ENCODE measurements at places on chromosomes 5 and 9. TPM values are rescaled to one million over a fixed set of nuclear protein-coding genes. Genes with fewer than 3 reads are reported as not detected.
A peak's percentile ranks its signal among the peaks of the same experiment; 100 is the strongest.

DNA sequence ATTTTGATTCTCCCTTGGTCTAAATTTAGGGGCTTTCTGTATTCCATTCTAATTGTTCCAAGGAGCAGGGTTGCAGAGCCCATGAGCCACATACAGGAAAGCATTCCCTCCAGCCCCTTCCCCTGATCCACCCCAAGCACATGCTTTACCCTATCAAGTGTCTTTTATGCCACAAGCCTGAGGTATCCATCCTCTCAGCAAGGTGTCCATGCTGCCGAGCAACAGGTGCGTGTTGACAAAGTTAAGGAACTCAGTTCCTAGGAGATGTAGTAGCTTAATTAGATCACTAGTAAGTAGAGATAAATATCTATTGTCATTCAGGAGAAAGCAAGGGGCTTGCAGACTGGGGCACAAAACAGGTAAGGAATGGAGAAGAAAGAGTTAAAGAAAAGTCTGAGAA, 57.8 kb downstream of the FEM1C start:
- no peak for DNase-seq

DNA sequence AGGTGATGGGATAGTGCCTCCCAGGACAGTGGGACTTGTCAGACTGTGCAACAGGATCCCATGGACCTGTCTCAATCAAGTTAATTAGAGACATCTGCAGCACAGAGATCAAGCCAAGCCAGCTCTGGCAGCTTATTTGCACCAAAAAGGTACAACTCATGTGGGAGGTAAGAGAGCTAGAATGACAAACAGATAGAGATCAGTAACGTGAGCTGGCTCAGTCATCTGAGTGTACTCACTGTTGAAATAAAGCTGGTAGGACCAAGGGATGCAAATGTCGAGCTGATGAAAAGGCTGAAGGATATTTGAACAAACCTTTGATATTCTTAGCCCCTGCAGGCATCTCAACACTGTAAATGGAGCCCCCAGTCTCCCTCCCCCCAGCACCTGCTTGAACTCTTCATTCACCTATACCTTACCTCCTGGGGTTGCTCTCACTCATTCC, 198.1 kb downstream of the EFNA5 start:
- no peak for DNase-seq

DNA sequence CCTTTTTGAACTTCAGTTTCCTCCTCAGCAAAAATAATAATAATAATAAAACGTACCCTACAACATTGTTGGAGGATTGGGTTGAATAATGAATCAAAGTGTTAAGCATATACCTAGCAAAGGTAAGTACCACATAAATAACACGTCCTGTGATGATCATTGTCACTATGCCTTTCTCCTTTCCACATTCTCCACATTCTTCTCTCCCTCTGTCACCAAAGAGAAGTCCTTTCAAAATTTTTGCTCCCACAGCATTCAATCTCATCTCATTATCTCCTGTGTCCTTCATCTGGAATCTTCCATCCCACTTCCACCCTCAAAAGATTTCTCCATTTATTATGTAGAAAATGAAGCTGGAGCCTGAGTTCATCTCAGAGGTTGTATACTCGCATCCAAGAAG, 7.2 kb upstream of the ALDOB start:
- no peak for DNase-seq

- DNase-seq: no peak
These were observed 454.3 kb downstream of the KDM4C start for GRCh38 chr9:7212101-7212500.

- no peak for DNase-seq
These were observed 296.5 kb upstream of the DMAC1 start for GRCh38 chr9:8096091-8096490.

DNA sequence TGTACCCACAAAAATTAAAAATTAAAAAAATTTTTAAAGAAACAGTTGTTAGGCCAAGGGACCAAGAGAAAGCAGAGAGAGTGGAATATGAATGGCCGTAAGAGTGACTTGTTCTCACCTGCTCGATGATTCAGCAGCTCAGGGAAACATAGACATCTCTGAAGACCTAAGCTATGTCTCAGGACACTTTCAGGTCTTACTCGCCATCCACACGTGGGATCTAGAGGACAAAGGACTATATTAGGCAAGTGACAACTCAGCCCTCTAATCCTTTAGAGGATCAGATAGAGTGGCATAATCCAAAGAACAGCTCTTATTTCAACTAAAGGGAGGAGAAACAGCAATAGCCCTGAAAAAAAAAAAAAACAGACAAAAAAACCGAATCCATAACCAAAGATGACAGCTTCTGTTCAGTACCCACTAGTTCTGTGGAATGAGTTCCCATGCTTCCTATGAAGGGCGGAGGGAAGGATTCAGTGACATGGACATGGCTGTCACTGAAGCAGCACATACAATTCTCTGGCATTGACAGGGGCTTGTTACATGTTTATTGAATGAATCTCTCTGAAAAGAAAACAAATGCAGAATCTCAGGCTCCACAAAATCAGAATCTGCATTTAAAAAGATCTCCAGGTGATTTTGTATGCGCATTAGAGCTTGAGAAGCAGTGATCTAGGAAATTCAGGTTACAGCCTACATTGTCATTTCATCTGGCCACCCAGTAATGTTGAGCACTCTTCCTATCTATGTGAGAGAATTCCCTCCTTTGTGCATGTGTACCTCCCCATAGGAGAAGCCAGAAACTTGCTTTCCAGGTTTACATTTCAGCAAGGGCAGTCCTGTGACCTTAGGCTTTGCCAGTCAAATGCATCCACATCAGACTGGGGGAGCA, 96.0 kb downstream of the KIAA1958 start:
- no peak for DNase-seq

DNA sequence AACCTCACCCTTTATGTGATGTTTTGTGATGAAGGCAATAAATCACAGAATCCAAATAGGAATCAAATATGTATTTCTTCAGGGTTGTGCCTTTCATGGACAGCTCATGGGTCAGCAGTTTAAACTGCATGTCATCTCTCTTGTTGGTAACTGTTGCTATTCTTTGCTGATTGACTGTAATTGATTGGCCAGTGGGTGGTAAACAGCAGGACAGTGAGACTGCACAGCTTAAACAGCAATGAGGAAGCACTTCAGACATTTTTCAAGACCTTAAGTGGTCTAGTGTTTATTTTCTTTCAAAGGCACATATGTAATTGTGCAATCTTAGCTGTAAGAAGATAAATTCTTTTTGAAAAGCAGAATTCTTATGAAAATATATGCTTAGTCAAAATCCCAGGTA, 260.5 kb downstream of the COX7C start:
- DNase-seq: no peak

GRCh38 chr9:35776018-35776417, 15.4 kb upstream of the NPR2 start:
- no peak for DNase-seq

DNA sequence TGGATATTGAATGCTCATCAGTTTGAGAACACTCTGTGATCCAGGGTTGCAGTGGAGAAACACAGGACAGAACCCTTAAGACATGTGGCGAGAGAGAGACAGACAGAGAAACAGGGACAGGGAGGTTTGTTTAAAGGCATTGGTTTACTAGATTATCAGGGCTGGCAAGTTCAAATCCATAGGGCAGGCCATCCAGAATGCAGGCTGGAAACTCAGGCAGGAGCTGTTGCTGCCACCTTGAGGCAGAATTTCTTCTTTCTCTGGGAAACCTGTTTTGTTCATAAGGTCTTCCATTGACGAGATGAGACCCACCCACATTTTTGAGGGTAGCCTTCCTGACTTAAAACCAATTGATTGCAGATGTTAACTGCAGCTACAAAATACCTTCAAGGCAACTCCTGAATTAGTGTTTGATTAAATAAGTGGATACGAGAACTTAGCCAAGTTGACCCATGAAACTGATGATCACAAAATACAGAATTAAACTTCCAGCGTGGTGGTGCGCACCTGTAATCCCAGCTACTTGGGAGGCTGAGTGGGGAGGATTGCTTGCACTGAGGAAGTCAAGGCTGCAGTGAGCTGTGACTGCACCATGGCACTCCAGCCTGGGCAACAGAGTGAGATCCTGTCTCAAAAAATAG, 55.9 kb downstream of the NSUN2 start:
- peak; percentile 44 for DNase-seq

- DNase-seq: no peak
These were observed 3.7 kb upstream of the DOLPP1 start for GRCh38 chr9:129077236-129077635.

- no peak for DNase-seq
These were observed 48.2 kb upstream of the ANGPTL2 start for GRCh38 chr9:127170652-127171051.

DNA sequence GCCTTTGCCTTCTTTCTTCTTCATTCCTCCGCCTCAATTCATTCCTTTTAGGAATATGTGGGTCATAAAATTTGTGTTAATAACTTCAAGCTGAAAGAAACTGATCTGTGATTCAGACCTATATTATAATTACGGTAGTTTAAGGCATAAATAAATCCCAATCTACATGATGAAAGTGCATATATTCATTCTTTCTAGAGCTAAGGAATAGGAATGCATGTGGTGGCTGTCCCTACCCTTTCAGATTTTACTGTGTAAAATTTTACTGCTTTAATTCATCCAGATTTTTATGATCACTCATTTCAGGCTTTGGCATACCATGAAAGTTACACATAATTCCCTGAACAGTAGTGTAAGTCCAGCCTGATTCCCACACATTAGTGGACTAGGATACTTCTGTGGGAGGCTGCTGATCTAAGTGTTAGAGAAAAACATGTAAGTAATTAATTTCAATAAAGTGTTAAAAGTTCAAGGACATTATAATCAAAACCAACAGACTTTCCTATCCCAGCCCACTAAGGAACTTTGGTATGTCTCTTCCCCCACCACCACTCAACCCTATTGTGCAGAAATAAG, 83.1 kb downstream of the HINT1 start:
- DNase-seq: no peak

DNA sequence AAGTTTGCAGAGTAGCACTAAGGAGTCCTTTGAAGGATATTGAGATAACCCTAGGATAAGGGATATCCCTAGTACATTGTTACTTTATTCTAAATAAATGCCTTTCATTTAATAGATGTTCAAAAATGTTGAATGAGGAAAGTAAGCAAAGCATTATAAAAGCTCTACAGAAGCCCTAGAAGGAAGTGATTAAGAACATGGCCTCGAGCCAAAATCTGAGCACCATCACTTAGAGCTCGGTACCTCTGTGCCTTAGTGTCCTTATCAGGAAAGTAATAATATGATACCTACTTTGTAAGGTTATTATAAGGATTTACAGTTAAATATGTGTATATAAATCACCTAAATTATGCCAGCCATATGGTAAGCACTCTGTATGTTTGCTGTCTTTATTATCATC, 242.6 kb downstream of the KIAA0825 start:
- no peak for DNase-seq

DNA sequence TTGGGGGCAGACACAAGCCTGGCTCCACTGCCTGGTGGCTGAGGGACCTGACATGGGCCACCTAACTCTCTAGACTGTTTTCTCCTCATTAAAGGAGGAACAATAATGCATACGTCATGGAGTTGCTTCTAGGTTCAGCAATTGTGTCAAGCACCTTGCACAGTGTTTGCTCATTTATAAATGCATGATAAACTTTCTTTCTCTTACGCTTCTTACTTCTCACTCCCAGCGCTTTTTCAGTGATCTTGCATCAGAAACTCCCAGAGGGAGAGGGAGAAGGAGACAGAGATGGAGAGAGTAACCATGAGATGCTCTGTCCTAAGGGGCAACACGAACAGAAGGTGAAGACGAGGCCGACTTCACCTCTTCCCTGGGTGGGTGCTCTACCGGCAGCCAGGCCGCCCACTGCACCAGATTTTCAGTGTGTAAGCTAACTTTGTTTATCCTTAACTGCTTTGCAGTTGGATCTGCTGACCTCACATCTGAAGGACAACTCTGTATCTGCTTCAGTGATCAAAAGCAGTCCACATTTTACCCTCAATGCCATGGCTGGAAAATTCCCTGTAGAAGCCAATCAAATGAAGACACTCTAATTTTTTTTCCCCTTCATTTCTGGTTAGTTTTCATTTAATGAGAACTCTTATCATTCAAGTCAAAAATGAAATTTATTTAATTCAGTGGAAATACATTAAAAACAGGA, 35.3 kb downstream of the MED27 start:
- no peak for DNase-seq

- no peak for DNase-seq
These were observed 580.3 kb downstream of the BNC2 start for GRCh38 chr9:16290169-16290568.

DNA sequence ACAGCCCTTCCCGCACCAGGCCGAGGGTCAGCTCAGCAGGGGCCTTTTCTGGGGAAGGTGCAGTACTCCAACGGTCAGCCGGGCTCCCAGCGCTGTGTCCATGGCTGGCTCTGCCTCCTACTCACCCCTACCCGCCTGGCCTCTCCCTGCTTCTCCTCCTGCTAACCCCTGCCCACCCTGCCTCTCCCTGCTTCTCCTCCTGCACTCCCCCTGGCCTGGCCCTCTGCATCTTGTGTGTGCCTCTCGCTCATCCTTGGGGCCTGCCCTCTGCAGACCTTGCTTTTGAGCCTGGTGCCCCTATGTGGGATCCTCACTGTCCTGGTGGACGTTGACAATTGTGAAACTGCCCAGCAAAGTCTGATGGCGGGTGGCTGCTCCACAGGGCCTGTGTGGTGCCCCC, 274.6 kb upstream of the IRX2 start:
- no peak for DNase-seq

DNA sequence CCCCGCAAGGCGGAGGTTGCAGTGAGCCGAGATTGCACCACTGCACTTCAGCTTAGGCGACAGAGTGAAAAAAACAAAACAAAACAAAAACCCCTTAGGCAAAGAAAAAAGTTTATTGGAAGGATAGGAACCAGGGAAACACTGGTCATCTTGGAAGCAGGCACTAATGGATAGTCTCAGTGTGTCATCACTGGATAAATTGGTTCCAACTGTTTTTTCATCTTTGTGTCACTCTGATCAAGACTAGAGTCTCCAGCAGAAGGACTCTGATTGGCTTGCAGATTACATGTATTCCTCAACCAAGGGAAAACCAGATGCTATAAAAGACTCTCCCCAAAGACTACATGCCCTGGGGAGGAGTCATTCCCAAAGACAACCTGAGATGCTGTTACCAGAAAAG, 35.0 kb upstream of the HMHB1 start:
- no peak for DNase-seq

DNA sequence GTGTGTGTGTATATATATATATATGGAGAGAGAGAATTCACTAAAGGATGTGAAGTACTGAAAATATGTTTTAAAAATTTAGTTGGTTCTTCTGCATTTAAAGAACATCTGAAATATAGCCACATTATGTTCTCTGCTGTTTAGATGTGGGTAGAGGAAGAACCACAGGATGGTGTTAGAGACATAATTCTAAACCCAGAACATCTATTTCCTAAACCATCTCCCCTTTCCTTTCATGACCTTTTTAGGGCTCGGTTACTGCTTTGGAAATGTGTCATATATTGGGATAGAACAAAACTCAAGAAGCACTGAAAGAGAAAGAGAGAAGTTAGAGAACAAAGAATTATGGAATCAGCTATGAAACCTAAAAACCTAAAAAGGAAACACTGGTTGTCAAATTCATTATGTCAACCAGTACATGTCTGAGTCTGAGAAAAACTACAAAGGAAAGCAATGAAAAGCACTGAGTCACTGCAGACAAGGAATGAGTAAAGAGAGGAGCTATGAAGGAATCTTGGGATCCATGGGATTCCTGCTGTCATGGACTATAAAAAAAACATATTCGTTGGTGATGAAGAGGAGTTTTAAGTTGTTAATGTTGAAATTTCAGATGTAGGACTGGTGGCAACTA, 28.4 kb downstream of the SLC12A2 start:
- no peak for DNase-seq

- DNase-seq: no peak
These were observed 565.2 kb downstream of the CDK5RAP2 start for GRCh38 chr9:120014796-120015195.

Gene CTSL
- 63.1 TPM for total RNA-seq

Gene PAEP
- total RNA-seq: not detected

Gene SHC3
- total RNA-seq: 0.27 TPM

Gene CARTPT
- total RNA-seq: not detected

Gene MYMK
- total RNA-seq: not detected

Gene SHROOM1
- total RNA-seq: 9.5 TPM
